Calu3 (cell line): ENCODE measurements at places on chromosomes 2 and 18. TPM values are rescaled to one million over a fixed set of nuclear protein-coding genes. Genes with fewer than 3 reads are reported as not detected.

The FAM237A gene
- total RNA-seq: not detected in 2 replicates

- no peak for DNase-seq
These were observed 193.1 kb upstream of the TMEM200C start for GRCh38 chr18:6088432-6088831.

DNA sequence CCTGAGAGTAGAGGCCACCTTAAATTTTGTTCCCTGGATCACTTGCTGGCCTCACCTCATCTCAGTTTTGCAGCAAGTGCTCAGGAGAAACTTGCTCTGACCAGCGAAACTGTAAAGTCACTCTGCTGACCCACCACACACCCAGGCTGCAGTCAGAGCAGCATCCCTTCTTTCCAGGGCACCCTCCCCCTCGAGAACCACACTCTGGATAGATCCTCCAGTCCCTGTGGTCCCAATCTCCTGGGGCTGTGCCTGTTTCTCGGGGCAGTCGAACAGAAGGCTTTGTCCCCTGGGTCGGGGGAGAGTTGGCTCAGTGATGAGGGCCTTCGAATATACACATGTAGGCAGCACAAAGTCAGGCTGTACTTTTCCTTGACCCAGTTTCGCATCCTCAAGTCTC lies 18.4 kb downstream of the ST8SIA5 start:
- DNase-seq: no peak

The CCDC85A gene
- total RNA-seq: 2.6 and 3.0 TPM in 2 replicates

The ARHGEF33 gene
- total RNA-seq: 0.34 and 0.71 TPM in 2 replicates

The MAPRE3 gene
- total RNA-seq: 11.1 and 13.9 TPM in 2 replicates

- no peak for DNase-seq
These were observed 288.0 kb upstream of the HDAC4 start for GRCh38 chr2:239688840-239689239.

DNA sequence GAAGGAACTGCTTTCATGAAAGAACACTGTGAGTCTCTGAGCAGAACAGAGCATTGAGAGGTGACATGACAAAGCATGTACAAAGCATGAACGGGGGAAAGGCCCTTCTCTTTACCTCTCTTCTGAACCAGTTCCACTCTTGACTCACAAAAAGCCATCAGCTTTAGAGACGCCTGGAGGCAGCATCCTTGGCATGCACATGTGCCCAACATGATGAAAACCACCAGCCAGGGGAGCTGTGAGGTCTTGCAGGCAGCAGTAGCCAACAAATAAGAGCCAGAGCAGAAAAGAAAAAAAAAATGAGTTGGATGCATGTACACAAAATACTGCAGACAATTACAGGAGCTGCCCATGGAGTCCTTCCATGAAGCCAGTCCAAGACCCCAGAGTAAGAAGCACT lies 95.5 kb upstream of the AGAP1 start:
- DNase-seq: no peak

DNA sequence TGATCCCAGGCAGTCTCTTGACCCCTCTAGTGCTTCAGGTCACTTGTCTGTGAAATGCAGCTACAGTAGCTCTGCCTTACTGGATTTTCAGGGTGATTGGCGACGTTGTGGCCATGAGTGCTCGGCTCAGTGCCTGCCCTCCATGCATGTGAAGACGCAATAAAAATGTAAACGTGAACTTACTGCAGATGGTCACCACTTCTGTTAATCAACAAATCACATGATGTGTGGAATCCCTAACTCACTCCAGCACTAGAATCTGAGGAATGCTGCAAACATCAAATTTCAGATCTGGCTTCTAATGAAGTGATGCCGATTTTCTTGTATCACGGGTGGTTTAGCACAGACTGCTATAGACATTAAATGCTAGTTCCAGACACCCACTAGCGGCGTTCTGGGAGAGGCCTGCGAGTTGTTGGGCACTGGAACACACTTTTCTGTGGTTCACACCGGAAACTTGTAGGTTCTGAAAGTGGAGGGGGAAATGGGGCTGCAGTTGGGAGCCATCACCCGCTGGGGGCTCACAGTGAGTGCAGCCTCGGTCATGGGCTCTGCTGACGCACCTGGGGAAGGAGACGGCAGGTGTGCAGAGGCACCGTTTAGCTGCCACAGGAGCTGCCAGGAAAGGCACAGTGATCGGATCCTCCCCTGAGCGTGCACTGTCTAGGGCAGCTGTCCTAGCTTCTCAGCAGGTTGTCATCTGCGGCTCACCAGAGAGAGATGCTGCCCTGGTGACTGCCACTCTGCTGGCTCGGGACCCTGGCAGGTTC lies 6.5 kb downstream of the CNDP1 start:
- DNase-seq: no peak

GRCh38 chr2:67259556-67260342 lies 137.4 kb upstream of the ETAA1 start:
- peak; percentile 29 for DNase-seq

DNA sequence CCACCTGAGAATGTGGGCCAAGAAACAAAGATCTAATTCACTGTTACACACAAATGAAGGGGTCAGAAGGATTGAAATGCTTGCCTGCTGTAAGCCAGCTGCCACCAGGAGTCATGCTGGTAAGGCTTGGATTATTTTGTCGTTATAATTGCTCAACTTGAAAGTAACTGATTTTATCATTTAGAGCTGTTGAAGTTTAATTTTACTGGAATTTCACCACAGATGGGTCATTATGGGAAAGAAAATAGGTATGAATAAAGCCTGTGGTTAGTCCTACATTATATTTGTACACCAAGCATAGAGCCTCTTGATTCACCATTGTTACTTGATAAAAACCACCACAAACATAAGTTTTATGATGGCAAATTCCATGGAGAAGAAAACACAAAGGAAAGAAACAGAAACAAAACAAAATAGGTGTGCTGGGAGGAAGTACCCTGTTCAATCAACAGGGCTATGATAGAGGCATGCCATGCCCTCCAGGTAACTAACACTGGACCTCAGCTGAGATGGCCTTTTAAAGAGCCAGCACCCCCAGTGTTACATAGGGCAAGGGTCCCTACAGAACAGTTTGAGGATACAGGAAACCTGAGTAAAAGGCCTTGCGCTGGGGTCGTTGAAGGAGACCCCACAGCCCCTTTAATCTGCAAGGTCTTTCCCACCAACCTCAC lies 3.0 kb downstream of the CLEC4F start:
- DNase-seq: no peak

DNA sequence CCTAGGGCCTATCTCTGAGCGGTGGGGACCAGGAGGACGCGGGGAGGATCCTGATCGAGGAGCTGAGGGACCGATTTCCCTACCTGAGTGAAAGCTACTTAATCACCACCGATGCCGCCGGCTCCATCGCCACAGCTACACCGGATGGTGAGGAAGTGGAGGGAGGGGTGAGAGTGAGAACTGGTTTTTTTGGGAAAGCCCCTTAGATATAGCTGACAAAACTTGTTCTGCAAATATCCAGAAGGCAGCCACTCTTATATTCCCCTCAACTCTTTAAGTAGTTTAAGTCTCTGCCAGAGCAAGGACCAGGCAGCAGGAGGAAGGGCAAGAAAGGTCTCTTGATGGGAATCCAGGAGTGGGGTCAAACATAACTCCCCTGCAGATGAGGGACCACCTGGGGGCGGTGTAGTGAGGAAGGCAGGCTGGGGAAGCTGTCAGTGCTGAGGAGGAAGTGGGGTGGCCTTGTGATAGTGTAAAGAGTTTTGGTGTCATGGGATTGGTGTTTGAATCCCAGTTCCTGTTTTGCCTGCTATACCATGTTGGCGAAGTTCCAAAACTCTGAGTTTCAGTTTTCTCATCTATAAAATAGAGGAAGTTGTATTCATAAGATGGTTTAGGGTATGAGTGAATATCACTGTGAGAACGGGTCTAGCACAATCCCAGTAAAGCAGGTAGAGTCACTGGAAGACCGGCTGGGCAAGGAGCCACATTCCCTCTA lies 3.4 kb downstream of the NAGK start:
- no peak for DNase-seq

The CD207 gene
- total RNA-seq: not detected in 2 replicates

DNA sequence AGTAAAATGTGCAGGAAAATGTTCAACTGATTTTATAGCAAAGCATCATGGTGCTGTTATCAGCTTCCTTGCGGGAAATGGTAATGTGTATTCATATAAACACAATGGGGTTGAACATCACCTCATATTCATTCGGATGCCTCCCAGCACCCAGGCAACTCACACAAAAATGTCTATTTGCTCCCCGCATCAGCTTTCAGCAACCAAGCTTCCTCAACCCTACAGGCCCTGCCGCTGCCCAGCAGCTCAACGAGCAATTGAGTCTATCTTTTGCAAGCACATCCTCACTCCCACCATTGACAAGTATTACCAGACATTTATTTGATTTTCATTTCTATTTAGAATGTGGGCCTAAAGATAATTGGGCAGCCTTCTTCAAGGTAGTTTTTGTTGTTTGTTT lies 2161.4 kb upstream of the PIK3C3 start:
- DNase-seq: no peak

DNA sequence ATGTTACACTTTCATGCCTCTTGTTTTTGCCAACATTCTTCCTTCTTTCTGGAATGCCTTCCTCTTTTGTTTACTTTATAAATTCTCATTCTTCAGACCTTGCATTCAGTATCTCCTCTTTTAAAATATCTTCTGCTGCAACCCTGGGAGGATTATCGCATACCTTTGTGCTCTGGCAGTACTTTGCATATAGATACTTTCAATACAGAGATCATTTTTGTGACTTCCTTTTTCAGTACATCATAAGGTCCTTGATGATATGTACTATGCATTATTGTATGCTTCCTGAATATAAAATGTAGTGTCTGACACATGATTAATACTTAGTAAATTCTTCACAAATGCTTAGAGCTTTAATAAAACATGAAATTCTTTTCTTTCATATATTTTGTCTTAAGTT lies 538.7 kb downstream of the TRIB2 start:
- DNase-seq: no peak

GRCh38 chr2:45722477-45722876 lies 71.0 kb downstream of the PRKCE start:
- no peak for DNase-seq

The MARCO gene
- not detected in 2 replicates for total RNA-seq

- no peak for DNase-seq
These were observed 16.2 kb downstream of the TOGARAM2 start for GRCh38 chr2:28997237-28997846.

- no peak for DNase-seq
These were observed 184.0 kb downstream of the PDE11A start for GRCh38 chr2:177888581-177888980.

GRCh38 chr18:75418293-75419005 lies 9.1 kb downstream of the SMIM21 start:
- no peak for DNase-seq
